Sigmoid colon (tissue), 7 donors: ENCODE measurements at places on chromosomes 11 and 22. TPM values are rescaled to one million over a fixed set of nuclear protein-coding genes. Genes with fewer than 3 reads are reported as not detected.
A peak's percentile ranks its signal among the peaks of the same experiment; 100 is the strongest.

DNA sequence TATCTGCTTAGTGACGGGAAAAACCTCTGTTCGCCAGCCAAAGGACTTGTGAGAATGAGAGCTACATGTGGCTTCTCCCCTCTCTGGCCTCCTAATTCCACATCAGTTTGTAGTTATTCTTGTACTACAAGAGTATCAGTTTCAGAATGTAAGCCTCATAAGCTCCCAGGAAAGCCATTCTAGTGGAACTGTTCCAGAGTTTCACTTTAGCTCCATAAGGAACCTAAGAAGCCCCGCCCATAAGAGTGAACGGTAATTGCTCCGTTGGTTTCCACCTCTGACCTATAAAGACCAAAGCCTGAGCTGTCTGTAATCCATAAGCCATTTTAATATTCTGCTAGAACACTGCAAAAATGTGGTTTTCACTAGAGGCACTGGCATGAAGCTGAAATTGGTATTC, 53.0 kb downstream of the SIK3 start:
- DNase-seq = no peak

GRCh38 chr11:119729581-119729927, 554 bp upstream of the NECTIN1 start:
- DNase-seq = no peak

DNA sequence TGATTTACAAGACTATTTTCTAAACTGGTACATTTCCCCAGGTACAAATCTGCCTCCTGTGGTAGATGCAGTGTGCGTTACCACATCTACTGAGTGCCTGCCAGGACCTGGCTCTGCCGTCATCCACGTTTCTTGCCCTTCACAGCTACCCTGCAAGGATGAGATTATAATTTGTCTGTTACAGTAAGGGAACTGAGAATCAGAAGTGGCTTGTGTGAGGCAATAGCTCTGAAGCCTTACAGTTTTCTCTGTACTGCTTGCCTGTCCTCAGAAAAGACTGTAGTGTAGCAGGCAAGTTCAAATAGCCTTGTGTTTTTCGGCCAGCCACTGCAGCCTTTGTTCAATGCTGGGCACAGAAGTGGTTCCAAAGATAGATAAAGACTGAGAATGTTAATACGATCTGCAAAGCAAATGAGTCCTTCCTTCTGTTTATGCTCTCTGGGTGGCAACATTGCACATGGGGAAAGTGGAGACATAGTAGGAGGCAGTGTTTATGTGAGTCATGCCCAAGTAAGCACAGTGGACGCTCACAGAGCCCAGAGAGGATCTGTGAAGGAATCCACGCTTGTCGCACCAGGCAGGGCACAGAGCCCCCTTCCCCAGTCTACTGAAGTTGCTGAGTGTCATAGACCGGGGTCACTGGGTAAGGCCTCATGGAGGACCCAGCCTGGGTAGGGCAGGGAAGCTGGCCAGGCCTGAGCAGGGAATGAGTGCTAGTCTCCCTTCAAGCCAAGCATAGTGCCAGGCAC, 49.1 kb downstream of the MICAL2 start:
- peak; percentile 86 for DNase-seq

DNA sequence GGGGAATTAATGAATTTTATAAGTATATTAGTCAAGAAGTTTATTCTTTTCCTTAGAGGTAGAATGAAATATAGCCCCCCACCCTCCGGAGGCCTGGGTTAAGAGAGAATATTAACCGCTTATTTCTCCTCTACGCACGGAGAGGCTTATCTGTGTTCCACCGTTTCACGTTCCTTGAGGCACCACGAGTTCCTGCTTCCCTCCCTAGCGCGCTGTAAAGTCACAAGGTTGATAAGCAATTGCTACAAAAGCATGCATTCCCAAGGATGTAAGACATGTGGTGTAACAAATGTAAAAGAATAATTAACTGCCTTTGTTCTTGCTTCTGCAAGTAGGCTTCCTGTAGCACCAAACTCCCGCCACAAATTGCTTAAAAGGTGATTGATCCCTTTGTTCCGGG, 1.5 kb upstream of the ANKRD42 start:
- no peak for DNase-seq

- peak; percentile 81 for DNase-seq
Measured at GRCh38 chr11:47413908-47414684, 5.7 kb downstream of the SLC39A13 start.

DNA sequence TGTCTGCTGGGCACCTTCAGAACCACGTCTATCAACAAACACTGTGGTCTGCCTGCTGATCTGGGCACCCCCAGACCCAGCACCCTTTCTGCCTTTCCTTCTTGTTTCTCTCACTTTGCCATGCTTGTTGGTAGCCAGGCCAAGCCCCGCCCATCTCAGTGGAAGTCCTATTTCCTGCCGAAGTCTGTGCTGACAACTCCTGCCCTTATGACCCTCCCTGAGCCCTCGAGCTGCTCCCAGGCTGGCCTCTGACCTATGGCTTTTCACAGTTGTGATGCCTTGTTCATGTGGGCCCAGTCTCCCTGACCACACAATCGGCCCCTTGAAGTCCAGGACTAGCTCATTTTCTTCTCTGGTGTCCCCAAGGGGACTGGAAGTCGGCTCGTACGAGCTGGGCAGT, 132.1 kb downstream of the DSCAML1 start:
- no peak for DNase-seq

DNA sequence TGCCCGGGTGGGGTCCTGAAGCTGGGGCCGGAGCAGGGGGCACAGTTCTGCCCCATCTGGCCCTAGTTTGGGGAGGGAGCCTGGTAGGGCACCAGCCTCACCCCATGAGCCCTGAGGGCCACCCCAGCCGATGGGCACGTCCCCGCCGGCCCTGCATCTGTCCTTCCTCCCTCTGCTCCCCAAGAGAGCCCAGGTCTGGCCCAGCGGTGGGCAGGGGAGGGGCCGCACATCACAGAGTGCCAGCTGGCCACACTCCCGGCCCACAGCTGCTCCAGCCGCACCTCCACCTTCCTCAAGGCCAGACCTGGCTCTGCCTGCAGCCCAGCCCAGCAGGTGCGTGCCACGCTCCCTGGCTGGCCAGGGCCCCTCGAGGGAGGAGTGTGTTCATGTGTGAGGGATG, 21.6 kb downstream of the BRSK2 start:
- DNase-seq = no peak

DNA sequence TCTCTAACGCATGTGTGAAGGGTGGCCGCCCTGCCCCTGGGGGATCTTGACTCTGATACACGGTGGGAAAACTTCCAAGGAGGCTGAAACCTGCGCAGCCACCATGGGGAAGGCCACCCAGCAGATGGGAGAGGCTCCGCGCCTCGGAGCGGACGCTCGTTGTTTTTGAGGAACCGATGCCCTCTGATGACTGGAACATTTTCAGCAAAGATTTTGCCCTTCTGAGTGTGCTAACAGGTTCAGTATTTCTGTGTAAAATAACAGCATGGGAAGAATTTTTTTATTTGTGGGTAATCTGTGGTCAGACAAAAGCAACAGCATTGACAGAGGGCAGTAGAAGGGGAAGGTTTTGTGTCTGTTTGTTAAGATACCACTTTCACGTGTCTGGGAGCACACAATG, 16.7 kb downstream of the MB start:
- no peak for DNase-seq

GRCh38 chr11:95305705-95306104, 74.7 kb upstream of the SESN3 start:
- no peak for DNase-seq

DNA sequence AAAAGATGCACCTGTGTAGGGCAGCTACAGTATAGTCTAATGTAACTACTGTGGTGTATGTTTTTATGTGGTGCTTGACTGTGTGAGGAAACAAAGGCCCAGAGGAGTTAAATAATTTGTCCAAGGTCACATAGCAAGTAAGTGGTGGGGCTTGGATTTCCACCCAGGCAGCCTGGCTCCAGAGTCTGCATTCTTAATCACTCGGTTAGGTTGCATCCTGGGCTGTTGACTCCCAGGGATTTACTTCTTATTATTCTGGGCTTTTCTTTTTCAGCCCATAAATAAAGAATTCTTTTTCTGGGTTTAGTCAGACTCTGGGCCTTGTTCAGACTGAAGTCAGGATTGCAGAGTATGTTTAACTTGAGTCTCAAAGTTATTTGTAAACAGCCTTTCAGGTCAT, 82.1 kb downstream of the ARHGAP42 start:
- no peak for DNase-seq

GRCh38 chr11:44955015-44955738, 4.5 kb upstream of the TP53I11 start:
- DNase-seq = peak; percentile 90

- no peak for DNase-seq
Measured at GRCh38 chr22:28810821-28811491, 10.6 kb upstream of the XBP1 start.

GRCh38 chr22:35488513-35488912, 52.1 kb upstream of the RASD2 start:
- DNase-seq = peak; percentile 53

DNA sequence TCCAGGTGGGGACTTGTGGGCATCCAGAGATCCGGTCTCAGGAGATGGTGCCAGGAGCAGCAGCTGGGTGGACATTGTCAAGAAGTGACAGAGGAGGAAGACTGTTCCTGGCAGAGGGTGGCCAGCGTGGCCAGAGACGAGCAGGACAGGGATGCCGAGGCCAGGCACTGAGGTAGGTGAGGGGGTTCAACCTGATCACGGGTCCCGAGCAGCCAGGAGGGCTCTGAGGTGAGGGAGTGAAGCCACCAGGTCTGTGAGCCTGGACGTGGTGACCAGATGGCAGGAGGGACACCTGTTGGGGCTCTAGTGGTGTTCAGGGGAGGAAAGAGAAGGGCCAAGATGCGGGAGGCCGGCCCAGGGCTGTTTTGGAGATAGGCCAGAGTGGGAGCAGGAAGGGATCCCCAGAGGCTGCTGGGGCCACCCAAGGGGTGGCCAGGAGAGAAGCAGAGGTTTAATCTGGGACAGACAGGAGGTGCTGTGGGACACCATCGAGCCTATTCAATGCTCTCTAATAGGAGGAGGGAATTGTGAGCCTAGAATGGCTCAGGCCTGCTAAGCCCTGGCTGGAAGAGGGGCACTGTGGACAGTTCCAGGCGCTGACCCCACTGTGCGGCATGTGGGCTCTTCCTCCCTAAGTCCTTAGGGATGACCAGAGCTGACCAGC, 6.3 kb downstream of the PPM1F start:
- no peak for DNase-seq

GRCh38 chr11:57216463-57216862, 20.6 kb downstream of the APLNR start:
- no peak for DNase-seq

SPI1 gene
- 10.5 TPM for total RNA-seq

FADS1 gene
- total RNA-seq = 17.5 TPM

OSM gene
- 6.2 TPM for total RNA-seq

ANO1 gene
- 21.1 TPM for total RNA-seq

GAB4 gene
- total RNA-seq = not detected

MFRP gene
- not detected for total RNA-seq

OR52H1 gene
- 1.5 TPM for total RNA-seq

POU2AF2 gene
- total RNA-seq = not detected

GPR83 gene
- 0.36 TPM for total RNA-seq

FAM83F gene
- 0.16 TPM for total RNA-seq

SORL1 gene
- total RNA-seq = 17.1 TPM

OR5B21 gene
- total RNA-seq = not detected

TYR gene
- not detected for total RNA-seq
